A172 (cell line): ENCODE measurements at places on chromosomes 7 and 10. TPM values are rescaled to one million over a fixed set of nuclear protein-coding genes. Genes with fewer than 3 reads are reported as not detected.
A peak's percentile ranks its signal among the peaks of the same experiment; 100 is the strongest.

SSC4D gene
- total RNA-seq, result 0.76 and 2.4 TPM in 2 replicates

PRTFDC1 gene
- total RNA-seq, result 10.1 and 15.8 TPM in 2 replicates

CALU gene
- total RNA-seq, result 420 and 457 TPM in 2 replicates

CHN2 gene
- 2.3 and 5.5 TPM in 2 replicates for total RNA-seq

VSTM2A gene
- total RNA-seq, result not detected in 2 replicates

TMEM106B gene
- total RNA-seq, result 120 and 172 TPM in 2 replicates

ZCWPW1 gene
- total RNA-seq, result 2.9 and 3.7 TPM in 2 replicates

MASTL gene
- total RNA-seq, result 42.4 and 42.6 TPM in 2 replicates

CDK14 gene
- total RNA-seq, result 19.6 and 22.3 TPM in 2 replicates

GATA3 gene
- total RNA-seq, result 0.12 and 0.46 TPM in 2 replicates

FAM25A gene
- not detected in 2 replicates for total RNA-seq

PDE6C gene
- not detected in 2 replicates for total RNA-seq

DNA sequence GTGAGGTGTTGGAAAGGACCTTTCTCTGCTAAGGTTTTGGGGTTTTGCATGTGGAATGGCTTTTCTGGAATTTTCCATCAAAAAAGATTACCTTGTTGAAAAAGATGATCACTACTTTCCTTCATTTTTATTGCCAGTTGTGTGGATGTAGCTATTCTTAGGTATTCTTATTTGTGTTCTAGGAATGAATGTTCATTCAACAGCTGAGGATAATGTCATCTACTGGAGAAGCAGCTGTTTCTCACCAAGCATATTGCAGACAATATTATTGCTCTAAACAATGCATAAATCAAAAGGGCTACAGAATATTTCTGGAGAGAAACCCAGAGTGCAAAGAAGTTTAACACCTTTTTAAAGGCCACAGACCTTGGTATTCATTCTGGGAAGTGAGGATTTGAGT lies 145.6 kb upstream of the CALCR start:
- peak; percentile 2 for DNase-seq

GRCh38 chr7:150924369-150924781 lies 53.7 kb downstream of the KCNH2 start:
- DNase-seq, result no peak

DNA sequence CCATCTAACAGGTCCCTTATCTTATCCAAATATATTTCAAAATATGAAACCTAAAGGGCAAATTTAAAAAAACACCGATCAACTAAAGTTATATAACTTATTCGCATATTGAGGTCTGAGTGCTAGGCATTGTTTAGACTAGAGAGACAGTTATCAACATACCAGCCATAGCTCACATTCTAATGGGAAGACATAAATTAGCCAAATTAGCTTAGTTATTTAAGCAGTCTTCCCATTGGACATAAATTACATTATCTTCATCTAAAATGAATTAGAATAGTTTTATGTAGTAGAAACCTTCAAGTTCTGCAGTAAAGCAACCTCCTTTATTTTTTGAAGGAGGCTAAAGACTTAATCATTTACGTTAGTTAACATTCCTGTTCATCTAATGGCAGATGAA lies 17.4 kb downstream of the KIF5B start:
- no peak for DNase-seq

DNA sequence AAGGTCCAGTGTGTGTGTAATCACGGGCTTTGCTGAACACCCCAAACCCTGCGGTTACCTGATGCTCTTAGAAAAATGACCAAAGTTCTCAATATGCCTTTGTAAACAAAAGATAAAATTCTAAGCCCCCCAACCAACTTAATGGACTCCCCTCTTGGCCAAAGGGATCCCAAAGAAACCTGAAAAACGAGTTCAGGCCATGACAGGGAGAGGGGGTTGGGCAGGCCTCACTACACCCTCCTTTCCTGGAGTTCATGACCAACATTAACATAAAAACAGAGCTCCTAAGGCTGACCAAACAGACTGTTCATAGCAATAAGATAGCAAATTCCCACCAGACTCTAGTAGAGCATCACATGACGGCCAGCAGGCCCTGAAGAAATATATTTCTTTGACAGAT lies 3.0 kb upstream of the VIPR2 start:
- DNase-seq, result no peak

- peak; percentile 27 for DNase-seq
These were observed 161.8 kb downstream of the ETV1 start for GRCh38 chr7:13827716-13828115.

- DNase-seq, result no peak
These were observed 118.5 kb upstream of the DIP2C start for GRCh38 chr10:807958-808353.

DNA sequence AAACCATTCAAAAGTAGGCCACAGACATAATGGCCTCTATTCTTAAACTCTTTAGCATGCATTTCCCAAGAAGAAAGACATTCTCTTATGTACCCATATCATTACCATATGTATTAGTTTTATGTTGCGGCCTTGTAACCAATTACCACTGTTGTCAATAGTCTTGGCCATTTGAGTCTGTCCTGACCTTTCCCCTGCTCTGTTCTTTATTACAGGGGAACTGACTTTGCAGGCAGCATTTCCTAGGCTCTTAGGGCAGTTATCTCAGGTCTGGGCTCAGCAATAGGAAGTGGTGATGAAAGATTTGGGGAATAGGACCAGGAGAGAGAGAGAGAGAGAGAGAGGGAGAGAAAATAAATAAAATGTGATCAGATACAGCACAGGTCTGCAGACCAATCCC lies 194.5 kb upstream of the LRGUK start:
- no peak for DNase-seq

GRCh38 chr7:15764010-15764409 lies 77.5 kb upstream of the MEOX2 start:
- no peak for DNase-seq

- peak; percentile 43 for DNase-seq
These were observed 680.7 kb downstream of the SUGCT start for GRCh38 chr7:40815512-40815911.

DNA sequence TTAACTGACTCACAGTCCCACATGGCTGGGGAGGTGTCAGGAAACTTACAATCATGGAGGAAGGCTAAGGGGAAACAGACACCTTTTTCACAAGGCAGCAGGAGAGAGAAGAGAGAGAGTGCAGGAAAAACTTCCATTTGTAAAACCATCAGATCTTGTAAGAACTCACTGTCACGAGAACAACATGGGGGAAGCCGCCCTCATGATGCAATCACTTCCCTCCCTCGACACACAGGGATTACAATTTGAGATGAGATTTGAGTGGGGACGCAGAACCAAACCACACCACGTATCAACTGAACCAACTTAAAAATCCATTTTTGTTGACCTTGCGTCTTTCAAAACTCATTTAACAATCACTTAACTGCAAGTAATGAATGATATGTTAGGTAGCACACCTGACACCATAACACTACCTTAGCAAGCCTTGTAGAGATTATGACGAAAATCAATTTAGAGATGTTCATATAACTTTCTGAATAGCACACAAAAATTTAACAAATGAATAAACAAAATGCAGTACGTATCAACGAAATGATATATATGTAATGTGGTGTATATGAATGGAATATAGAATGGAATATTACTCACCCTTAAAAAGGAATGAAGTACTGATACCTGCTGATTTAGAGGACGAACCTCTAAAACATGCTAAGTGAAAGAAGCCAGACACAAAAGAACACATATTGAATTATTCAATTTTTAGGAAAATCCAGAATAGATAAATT lies 3.7 kb downstream of the FAM3C start:
- DNase-seq, result no peak

- no peak for DNase-seq
These were observed 4.8 kb downstream of the DENND2A start for GRCh38 chr7:140635816-140636215.

GRCh38 chr7:136049818-136050461 lies 72.8 kb upstream of the MTPN start:
- no peak for DNase-seq

- DNase-seq, result peak; percentile 25
These were observed 82.0 kb upstream of the GTF2IRD1 start for GRCh38 chr7:74371381-74372341.

GRCh38 chr7:27518561-27519350 lies 143.9 kb downstream of the HIBADH start:
- DNase-seq, result no peak

DNA sequence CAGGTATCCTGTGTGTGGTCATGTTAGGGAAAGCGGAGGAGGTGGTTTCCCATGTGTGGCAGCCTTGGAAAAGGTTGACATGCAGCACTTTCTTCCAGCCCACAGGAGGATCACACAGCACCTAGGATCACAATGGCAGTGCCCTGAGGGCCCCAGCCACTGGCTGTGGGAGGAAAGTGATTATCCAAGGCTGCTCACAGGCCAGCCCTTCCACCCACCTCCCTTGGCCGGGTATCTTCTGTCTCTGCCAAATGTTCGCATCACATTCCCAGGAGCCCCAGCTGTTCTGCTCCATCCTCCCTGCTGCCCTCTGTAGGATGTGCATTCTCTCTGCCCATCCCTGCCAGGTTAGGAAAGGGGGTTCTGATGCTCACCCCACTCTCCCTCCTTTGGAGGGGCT lies 2.5 kb upstream of the MLXIPL start:
- DNase-seq, result peak; percentile 34

DNA sequence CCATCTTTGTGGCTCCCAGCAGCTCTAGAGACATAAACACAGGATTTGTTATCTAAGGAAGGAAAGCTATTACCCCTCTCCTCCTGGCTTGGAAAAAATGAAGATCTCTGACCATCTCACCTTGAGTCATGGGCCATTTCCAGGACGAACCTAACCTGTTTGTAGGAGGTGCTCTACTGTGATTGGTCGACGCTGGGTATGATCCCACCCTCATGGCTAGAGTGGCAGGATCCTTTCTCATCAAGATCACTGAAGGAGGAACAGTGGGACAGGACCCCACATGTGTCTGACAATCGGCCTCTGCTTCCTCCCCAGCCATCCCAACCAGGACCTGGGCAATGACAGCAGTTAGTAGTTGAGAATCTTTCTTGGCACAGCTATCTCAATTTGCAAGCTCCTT lies 144.1 kb downstream of the EMX2 start:
- no peak for DNase-seq

DNA sequence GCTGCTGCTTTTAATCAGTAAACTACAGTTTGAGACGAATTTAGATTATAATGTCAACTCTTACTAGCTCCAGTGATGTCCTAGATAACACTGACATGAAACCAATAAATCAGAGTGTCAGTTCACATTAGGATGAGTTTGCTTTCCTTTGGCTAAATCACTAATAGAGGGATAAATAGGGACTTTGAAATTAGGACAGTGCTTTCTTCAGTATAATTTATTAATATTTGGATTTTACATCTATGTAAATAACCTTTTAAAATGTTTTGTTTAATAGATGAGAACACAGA lies 55.6 kb downstream of the C1GALT1 start:
- DNase-seq, result no peak

DNA sequence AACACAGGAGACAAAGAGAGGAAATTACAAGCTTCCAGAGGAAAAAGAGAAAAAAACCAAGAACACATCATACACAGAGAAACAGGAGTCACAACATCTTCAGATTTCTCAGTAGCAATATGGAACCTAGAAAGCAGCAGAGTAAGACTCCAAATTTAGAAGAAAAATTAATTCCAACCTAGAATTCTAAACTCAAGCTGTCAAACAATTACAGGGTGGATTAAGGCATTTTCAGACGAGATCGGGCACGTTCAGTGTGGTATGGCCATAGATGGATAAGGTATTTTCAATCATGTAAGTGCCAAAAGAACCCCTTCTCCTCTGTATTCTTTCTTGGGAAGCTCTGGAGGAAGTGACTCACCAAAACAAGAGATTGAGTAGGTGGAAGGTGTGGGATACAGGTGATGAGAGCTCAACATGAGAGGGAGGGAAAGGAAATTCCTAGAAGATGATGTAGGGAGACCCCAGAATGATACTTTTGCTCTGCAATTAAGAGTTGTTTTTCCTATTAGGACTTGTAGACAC lies 51.6 kb downstream of the FAM204A start:
- DNase-seq, result no peak

GRCh38 chr7:38908759-38909335 lies at the start of gene VPS41:
Gene VPS41, minus strand, starts transcription at chr7:38909191. Its CDS starts 17 bp downstream, at chr7:38909174.
- DNase-seq, result peak; percentile 78

GRCh38 chr10:75070476-75070875 lies 41.0 kb upstream of the SAMD8 start:
- DNase-seq, result no peak

DNA sequence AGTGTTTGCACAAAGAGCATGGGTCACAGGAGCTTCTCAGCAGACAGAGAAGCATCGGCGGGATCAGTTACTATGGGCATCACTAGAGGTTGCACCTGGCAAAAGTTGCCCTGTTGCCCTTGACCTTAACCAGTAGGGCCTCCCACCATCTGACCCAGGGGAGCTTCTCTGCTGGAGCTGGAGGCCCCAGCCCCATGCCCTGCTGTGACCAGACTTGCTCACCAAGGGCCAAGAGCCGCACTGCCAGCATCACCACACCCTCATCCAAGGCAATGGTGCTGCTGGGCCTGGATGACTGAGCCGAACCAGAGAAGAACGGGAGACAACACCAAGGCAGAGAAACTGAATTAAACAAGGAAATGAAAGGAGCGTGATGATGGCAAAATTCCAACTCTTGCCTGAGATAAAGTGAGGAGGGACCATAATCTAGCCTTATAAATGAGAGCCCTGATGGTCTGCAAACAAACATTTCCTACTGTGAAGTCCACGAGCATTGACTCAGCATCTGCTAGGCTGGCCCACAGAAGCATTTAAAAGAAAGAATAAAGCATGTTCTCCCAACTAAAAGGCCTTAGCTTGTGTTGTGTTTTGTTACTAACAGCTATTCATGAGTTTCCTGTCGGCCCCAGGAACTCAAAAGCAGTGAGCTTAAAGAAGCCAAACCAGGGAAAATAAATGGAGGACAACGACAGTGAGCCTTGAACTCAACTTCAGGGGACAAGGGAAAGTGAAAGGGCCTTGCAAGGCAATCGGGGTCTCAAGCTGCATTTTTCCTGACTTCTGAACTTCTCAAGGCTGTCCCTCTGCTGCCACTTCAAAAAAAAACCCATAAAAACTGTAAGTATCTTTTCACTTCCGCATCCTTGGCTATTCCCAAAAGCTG lies 60.4 kb downstream of the AFAP1L2 start:
- DNase-seq, result no peak

DNA sequence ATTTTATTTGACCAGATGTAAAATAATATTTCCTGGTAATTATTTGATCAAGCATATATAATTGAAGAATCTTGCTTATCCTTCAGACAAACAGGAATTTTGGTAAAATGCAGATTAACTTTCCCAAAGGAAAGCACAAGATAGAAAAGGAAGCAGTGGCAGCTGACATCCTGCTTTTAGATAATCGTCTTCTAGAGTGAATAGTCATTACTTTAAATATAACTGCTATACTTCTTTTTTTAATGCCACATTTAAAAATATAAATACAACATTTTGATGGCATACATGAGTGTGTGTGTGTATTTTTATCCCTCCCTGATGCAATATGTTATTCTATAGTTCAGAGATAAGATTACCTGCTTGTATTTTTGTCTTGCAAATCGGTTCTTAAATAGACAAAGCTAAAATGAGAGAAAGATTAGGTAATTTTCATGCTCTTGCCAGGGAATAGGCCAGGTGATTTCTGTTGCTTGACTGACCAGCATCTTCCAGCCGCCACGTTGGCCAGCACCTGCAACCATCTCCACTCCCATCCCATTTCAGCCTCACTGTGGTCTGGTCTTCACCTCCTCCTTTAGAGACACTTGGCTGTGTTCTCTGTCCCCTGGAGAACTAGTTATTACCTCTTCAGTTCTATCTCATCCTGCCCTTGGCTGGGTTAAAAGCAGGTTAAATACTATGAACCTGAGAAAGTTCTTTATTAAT lies 58.1 kb downstream of the MDFIC start:
- DNase-seq, result no peak

GRCh38 chr7:37831244-37831643 lies 17.2 kb upstream of the NME8 start:
- no peak for DNase-seq
